ENCODE measurements at places on chromosomes 12 and 14.

- DNase-seq = no peak
Observed at GRCh38 chr12:127133675-127134335, 1133.2 kb upstream of the TMEM132C start.

GRCh38 chr14:71780822-71781221 is 151.4 kb upstream of the RGS6 start:
- no peak for DNase-seq

GRCh38 chr14:53193193-53193592 is 40.1 kb upstream of the DDHD1 start:
- no peak for DNase-seq

DNA sequence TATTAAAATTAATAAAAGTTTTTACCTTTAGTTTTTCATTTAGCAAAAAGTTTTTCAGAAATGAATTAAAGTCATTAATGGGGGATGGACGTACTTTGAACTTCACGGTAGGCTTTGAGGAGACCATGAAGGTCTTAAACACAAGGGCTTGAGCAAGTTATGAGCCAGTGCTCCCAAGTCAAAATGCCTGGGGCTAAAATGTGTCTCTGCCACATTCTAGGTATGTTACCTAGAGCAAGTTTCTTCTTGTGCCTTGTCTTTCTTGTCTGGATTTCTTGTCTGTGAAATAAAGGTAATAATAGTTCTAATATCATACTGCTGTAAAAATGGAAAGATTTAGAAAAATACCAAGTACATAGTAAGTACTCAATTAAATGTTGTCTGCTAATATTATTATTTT is 132.7 kb upstream of the USP15 start:
- no peak for DNase-seq

- DNase-seq = no peak
Observed at GRCh38 chr12:115953031-115953430, 324.5 kb downstream of the MED13L start.

DNA sequence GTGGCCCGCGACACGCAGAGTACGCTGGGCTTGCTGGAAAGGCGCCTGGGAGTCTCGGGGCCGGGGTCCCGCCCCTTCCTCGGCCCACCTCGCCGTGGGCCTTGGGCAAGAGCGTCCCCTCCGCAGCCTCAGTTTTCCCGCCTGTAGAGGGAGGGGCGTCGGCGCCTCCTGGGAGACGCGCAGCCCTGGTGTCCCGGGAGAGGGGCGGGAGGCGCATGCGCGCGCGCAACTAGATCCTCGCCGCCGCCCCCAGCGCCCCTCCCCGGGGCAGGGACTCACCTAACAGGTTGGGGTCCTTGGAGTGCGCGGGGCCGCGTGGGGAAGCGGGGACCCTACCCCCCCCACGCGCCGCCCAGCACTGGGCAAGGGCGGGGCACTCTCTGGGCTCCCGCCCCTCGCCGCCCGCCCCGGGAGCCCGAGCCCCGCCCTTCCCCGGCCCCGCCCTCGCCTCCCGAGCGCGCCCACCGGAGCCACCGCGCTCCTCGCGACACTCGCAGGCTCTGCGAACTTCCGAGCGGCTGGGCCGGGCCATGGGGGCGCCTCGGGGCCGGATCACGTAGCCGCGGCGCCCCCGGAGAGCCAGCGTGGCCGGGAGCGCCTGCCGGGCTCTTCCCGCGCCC is at the start of gene KIF26A:
TSS of gene KIF26A (plus strand) at position 490 of the 620 bp plus-strand sequence. CDS start 136 bp downstream, outside the sequence.
- no peak for DNase-seq

GRCh38 chr12:7729746-7730145 is 17.4 kb downstream of the CLEC4C start:
- DNase-seq = no peak

- no peak for DNase-seq
Observed at GRCh38 chr12:31966558-31967205, 7.5 kb downstream of the RESF1 start.

DNA sequence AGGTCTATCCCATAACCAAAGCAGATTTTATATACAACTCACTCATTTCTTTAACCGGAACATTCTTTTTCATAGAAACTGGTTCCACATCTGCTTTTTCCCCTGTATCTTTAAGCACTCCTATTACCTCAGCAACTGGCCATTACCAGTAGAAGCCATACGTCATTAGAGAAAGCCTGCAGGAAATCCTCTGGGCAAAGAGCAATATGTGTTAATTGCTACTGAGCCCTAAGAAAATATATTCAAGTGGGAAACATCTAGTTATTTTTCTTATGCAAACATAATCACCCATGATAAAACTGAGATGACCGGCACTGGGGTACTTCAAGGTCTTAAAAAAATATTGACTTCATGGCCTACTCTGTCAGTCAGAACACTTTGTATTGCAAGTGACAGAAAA is 28.2 kb upstream of the CPSF6 start:
- DNase-seq = no peak

GRCh38 chr14:102772781-102773570 is 4.3 kb upstream of the TRAF3 start:
- DNase-seq = no peak

DNA sequence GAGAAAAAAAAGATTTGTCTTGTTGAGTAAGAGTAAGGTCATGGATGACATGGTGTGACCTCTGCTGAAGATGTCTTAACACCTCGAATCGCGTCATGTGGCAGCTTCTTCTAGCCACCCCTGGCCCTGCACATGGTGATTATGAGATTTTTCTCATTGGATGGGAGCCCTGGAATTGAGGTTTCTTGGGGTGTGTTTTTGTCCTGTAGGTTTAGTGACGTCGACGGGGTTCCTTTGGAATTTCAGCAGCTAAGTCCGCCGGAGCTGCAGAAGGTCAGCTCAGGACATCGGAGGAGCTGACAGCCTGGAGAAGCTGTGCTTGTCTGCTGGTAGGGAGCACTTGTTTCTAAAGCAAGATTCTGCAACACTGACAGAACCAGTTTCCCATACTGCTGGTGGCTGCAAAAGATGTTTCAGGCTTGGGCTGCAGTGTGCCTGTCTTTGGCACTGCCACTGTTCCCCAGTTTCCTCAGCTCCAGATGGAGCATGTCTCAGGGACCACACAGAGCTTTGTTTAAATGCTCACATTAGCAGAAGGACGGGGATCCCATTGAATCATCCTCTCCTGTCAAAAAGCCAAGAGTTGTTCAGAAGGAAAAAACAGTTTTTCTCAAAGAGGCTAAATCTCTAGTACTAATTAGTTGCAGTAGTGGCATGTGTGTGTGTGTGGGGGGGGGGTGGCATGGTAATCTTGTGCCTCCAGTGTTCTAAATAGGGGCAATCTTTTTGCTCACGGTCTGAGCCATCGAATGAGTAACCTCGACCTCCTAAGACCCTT is 5.2 kb upstream of the FOS start:
- DNase-seq = no peak

DNA sequence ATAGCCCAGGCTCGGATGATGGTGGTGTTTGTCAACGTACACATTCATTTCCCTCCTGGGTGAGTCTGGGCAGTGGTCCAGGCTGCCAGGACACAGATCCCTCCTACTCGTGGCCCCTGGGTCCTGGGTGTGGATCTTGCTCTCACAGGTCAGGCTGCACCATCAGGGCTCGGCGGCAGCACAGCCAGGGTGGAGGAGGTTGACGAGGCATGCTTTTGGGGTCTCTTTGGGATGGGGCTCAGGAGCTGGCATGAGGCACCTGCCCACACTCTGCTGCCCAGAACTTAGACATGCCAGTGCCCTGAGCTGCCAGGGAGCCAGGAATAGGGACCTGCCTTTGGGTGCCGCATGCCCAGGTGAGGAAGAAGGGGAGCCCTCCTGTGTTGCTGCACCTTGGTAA is 9.7 kb downstream of the TMEM121 start:
- DNase-seq = no peak

- no peak for DNase-seq
Observed at GRCh38 chr12:3554371-3555115, 63.5 kb downstream of the PRMT8 start.

Data from CD4-positive, alpha-beta T cell treated with Interleukin-1 beta for 1 hour (primary cell).